ENCODE measurements at places on chromosomes 1 and 21. TPM values are rescaled to one million over a fixed set of nuclear protein-coding genes. Genes with fewer than 3 reads are reported as not detected.
A peak's percentile ranks its signal among the peaks of the same experiment; 100 is the strongest.

DNA sequence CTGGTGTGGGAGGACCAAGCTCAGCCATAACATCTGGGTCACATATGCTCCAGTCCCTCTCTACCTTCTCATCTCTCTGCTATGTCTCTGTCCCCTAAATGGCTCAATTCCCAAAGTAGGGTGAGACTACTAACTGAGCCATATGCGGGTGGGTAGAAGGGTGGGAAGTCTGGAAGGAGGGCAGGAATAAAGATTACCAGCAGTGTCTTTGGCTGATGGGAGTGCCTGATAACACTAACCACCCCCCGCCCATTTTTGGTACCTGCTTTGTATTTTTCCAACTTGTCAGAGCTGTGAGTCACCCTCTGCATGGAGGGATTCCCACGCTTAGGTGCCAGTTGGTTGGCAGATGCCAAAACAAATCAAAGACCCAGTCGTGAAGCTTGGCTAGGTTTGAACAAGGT lies 14.9 kb upstream of the SSBP3 start:
- ATAC-seq: peak; percentile 83

- no peak for ATAC-seq
These were observed at the start of gene TBX15 for GRCh38 chr1:118988186-118989005. TSS of gene TBX15 (minus strand) at chr1:118988343. CDS start at chr1:118987795, 548 bp downstream.

DNA sequence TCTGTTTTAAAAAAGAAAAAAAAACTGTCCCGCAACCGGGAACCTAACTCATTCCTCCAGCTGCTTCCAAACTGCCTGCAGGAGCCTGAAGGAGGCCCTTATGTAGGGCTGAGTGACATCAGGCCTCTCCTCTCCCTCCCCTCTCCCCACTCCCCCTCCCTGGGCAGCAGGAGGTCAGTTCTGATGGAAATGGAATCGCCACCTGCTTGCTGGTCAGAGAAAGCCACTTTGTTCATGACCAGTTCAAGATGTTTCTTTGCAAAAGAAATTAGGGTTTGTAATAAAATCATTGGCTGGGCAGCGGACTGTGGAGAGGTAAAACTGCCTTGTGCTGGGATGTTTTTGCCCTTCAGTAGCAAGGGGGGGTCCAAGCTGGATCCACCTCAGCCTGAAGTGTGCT lies at the start of gene MAP1LC3C:
Gene MAP1LC3C (minus strand): TSS at position 73 of the 400 bp plus-strand sequence. CDS start 90 bp downstream, outside the sequence.
- ATAC-seq: no peak

- no peak for ATAC-seq
These were observed 115.4 kb downstream of the TRABD2B start for GRCh38 chr1:47881505-47882442.

DNA sequence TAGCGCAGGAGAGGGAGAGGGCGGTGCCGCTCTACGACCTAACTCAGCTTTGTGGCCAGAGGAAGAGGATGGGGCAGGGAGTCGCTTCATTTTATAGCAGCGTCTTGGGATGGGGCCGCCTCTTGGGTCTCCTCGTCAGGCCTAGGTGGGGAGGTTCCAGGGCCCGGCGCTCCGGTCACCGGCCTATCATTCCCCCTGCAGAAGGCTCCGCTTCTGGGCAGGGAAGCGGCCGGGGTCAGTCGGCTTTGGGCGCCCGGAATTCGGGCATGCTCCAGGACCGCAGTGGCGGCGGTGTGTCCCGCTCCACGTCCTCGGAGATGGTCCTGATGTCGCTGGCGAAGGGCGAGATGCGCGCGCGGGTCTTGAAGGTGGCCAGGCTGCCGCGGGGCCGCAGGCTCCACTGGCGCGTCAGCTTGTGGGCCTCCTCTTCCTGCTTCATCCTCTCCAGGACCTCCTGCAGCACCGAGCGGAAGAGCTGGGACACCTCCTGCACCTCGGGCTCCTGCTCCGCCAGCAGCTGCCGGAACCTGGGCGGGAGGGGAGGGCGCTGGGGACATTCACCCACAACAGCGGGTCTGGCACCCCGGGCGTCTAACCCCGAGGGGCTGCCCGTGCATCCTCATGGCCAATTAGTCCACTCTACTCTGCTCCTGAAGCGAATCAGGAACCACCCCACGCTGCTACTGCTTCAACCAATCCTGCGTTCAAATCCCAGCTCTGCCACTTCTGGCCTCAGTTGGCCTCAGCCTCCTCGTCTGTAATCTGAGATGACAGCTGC lies 13.0 kb downstream of the RD3 start:
- ATAC-seq: no peak

- ATAC-seq: no peak
These were observed 580 bp downstream of the TENT5B start for GRCh38 chr1:27011976-27012563.

GRCh38 chr1:107153014-107153413 lies 12.2 kb downstream of the NTNG1 start:
- ATAC-seq: no peak

DNA sequence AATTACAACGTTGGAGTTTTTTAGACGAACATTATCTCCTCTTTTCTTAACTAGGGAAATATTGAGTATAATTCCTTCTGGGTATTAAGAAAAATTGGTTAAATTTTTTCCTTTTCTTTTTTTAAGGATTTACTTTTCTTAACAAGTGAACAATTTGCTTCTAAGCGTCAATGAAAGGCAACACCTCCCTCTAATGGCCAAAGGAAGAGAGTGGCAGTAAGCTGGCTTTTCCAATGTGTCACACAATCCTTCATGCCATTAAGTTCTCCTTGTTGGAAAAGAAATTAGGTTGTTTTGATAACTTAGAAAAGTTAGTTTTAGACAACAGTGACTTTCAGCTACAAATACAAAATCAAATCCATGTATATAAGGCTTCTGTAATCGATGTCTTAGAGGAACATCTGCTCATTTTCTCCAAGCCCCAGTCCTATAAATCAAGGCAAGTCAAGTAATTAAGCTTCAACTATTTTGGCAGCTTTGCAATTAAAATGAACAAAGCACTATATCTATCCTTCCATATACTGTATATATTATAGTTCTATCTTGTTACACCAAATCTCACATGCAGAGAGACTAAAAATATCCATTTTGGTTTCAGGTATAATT lies 62.8 kb downstream of the EDEM3 start:
- no peak for ATAC-seq

DNA sequence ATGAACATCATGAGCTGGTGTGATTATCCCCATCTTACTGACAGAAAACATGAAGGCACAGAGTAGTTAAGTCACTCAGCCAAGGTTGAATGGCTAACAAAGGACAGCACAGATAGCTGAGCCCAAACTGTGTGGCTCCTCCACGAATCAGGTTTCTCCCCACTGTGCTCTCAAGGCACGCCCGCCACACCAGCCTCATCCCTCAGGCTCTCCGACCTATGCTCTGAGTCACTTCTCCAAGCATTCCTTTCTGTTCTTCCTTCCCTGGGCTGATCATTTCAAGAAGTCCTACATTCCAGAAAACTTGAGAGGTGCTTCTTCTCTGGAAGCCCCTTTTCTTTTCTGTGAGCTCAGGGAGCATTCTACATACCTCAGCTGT lies 25.3 kb upstream of the SDC3 start:
- peak; percentile 77 for ATAC-seq

- ATAC-seq: no peak
These were observed 418.9 kb upstream of the PRMT6 start for GRCh38 chr1:106637566-106637965.

- ATAC-seq: no peak
These were observed 11.1 kb downstream of the FAAH start for GRCh38 chr1:46405197-46405555.

GRCh38 chr1:6490181-6491080 lies 1.0 kb downstream of the PLEKHG5 start:
- ATAC-seq: peak; percentile 42

- ATAC-seq: no peak
These were observed 121.9 kb downstream of the NME7 start for GRCh38 chr1:169245706-169246105.

DNA sequence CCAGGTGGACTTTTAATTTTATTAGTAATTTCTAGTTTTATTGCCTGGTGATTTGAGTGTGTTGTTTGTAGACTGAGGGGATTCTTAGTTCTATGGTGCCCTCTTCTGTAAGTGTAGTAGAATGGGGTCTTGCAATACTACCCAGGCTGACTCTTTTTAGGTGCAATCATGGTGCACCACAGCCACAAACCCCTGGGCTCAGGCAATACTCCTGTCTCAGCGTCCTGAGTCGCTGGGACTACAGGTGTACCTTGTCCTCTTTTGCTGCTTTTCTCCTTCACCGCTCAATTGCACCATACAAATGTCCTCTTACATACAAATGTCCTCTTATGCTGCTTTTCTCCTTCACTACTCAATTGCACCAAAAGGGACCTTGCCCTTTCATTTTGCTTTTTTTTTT lies 43.1 kb downstream of the SCP2 start:
- ATAC-seq: no peak

- ATAC-seq: no peak
These were observed 129.5 kb upstream of the DSCAM start for GRCh38 chr21:40976198-40977109.

GRCh38 chr1:46334030-46334384 lies 6.6 kb upstream of the NSUN4 start:
- ATAC-seq: no peak

- ATAC-seq: no peak
These were observed 204.8 kb downstream of the KCNK2 start for GRCh38 chr1:215287362-215287761.

DNA sequence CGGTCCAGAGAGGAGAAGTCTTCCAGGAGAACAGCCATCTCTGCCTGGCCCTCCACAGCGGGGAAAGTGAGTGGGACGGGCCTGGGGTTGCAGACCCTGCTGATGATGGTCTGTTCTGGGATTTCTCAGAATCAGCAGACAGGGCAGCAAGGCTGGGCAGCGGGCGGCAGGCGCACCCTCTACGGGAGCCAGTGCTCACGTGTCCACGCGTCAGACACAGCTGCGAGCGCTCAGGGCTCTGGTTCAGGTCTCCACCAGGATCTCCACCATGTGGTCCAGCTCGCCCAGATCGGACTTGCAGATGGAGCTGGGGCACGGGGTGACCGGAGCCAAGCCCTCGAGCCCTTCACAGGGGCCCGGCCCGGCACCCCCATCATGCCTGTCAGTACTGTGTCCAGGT lies 5.5 kb downstream of the CLCA4 start:
- ATAC-seq: peak; percentile 40

GRCh38 chr1:194309697-194310096 lies 1123.3 kb upstream of the B3GALT2 start:
- ATAC-seq: no peak

- ATAC-seq: no peak
These were observed 633.3 kb upstream of the CAMK1G start for GRCh38 chr1:208950206-208950605.

RXFP4 gene
- total RNA-seq: not detected

BATF3 gene
- 0.68 TPM for total RNA-seq

DDAH1 gene
- total RNA-seq: 11.4 TPM

TOR3A gene
- total RNA-seq: 13.4 TPM

KPRP gene
- total RNA-seq: 3.6 TPM

PRKCZ gene
- 21.3 TPM for total RNA-seq

ACBD6 gene
- 24.2 TPM for total RNA-seq

FMN2 gene
- not detected for total RNA-seq

PTPRF gene
- 285 TPM for total RNA-seq

USH2A gene
- total RNA-seq: not detected

RHBG gene
- total RNA-seq: 1.7 TPM
